Stimulated activated CD4-positive, alpha-beta T cell treated with anti-CD3 and anti-CD28 coated beads, Interleukin-4, amount 100 ng/mL, for 4 hours (primary cell): ENCODE measurements at places on chromosomes 7 and 10.

DNA sequence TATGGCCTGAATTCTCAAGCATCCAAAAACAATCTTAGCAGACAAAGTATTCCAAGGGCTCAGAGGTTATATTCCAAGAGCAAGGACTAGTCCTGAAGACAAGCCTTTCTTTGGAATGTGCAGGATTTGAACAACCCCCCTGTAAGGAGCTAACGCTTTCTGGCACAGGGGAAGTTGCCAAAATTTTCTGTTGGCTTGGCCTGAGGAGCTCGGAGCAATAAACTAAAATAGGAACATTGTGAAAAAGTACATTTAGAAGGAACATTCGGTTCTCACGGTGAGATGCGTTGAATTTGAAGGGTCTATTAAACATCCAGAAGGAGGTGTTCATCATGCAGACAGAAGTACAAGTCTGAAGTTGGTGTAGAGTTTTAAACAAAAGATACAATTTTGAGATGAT is 1030.5 kb upstream of the CELF2 start:
- no peak for DNase-seq

GRCh38 chr10:30231071-30231652 is 117.9 kb downstream of the MTPAP start:
- DNase-seq, result no peak

GRCh38 chr10:86601956-86602602 is 52.3 kb upstream of the OPN4 start:
- DNase-seq, result no peak

- DNase-seq, result no peak
Measured at GRCh38 chr10:110355922-110356627, 51.4 kb upstream of the SMNDC1 start.

GRCh38 chr7:156055206-156055822 is 243.1 kb upstream of the SHH start:
- no peak for DNase-seq

- no peak for DNase-seq
Measured at GRCh38 chr10:65275296-65275695, 1650.5 kb upstream of the LRRTM3 start.

DNA sequence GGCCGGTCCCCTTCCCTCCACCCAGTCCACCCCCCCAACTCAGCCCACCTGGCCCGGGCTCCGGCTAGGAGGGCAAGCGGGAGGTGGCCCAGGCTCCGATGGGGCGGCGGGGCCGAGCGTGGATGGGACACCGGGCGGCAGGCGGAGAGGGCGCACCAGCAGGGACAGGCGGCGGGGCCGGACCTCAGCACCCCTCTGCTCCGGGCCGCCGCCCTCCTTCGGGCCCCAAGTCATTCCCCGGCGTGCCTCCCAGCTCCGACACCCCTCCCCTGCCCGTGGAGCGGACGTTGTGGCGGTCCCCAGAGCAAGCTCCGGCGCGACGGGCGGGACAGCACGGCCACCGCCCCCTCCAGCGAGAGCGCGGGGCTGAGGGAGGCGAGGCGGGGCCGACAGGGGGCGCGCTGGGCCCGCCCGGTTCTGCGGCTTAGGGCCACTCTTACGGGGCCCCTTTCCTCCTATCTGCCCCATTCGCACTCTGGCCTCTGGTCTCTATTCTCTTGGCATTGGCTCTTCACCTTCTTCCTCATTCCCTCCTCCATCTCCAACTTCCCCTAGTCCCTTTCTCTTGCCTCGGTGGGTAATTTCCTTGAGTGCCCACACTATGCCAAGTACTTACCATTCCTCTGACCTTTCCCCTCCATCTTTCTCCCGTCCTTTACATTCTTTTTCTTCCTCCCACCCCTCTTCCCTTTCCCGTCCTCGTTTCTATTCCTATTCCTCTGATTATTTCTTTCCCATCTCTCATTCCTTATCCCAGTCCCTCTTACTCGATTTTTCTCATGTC is 701 bp upstream of the GBX1 start:
- peak; percentile 65 for DNase-seq

GRCh38 chr10:59025981-59026765 is 150.3 kb upstream of the PHYHIPL start:
- no peak for DNase-seq

GRCh38 chr10:77820349-77820748 is 106.2 kb downstream of the DLG5 start:
- DNase-seq, result no peak

DNA sequence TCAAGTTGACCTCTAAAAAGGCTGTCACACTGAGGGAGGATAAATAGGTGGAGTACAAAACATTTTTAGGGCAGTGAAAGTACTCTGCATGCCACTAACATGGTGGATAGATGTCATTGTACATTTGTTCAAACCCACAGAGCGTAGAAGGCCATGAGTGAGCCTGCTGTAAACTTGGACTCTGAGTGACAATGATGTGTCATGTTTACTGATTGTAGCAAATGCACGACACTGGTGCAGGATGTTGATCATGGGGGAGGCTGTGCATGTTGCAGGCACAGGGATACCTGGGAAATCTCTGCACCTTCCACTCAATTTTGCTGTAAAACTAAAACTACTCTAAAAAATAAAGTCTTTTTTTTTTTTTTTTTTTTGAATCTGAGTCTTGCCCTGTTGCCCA is 52.5 kb upstream of the GRID1 start:
- DNase-seq, result no peak

DNA sequence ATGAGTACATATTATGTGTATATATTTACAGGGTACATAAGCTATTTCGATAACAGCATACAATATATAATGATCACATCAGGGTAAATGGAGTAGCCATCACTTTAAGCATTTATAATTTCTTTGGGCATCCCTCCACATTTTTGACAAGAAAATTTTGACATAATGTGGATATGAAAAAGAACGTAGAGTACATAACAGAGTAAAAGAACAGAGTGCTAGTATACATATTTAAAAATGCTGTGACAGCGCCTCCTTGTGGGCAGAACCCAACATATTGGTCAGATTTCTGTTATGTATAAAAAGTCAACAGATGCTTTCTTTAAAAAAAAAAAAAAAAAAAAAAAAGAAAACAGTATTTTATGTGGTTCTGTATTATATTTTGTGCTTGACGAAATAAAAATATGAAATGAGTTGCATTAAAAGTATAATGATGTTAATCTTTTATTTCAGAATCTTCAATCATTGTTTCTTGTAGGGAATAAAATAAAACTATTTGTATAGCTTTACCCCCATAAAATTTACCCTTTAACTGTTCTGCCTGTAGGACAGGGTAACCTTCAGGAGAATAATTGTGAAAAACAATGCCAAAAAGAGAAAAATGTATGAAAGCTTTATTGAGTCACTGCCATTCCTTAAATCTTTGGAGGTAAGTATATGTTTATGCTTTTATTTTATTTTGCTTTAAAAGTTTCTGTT is 18.3 kb upstream of the HBP1 start:
- peak; percentile 59 for DNase-seq

DNA sequence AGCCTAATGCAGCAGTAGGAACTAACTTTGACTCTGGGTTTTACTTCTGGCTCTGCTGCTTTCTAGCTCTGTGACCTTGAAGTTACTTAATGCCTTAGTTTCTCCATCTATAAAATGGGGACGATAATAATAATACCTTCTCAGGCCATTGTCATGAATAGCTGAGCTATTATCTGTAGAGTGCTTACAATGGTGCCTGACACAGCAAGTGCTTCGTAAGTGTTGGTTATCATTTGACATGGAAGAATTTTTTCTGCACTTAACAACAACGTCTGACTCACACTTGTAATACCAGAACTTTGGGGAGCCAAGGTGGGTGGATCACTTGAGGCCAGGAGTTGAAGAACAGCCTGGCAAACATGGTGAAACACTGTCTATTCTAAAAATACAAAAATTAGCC is 140.5 kb downstream of the ARL4A start:
- no peak for DNase-seq

GRCh38 chr7:134874407-134874806 is 95.0 kb downstream of the CALD1 start:
- DNase-seq, result no peak

DNA sequence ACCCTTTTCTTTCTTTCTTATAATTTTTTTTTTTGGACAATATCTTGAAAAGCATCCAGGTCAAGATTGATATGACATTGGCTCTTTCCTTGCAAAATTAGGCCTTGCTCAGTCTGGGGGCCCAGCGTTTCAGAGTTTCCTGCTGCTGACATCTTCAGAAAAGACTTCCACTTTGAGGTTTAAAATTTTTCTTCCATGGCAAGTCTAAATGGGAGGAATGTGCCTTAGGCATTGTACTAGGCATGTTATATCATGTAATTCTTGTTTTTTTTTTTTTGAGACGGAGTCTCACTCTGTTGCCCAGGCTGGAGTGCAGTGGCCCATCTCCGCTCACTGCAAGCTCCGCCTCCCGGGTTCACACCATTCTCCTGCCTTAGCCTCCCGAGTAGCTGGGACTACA is 48.9 kb upstream of the PDZD8 start:
- no peak for DNase-seq

DNA sequence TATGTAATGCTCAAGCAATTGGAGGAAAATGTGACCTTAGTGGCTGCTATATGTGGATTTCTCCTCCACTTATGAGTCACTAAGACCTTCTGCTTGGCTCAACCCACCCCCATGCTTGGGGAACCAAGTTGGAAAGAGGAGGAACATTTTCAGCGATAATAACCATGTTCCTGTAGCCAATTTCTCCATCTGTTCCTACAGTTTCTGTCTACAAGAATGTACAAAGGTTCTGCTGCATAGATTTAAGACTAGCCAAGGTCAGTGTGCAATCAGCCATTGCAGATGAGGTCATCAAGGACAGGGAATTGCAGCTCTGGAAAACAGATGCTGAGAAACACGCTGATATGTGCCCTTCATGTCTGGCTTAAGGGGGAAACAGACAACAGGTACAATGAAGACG is 5.6 kb upstream of the NRCAM start:
- no peak for DNase-seq

- DNase-seq, result no peak
Measured at GRCh38 chr10:122249303-122249850, 21.7 kb upstream of the BTBD16 start.

- no peak for DNase-seq
Measured at GRCh38 chr7:158186864-158187693, 400.5 kb downstream of the PTPRN2 start.
